Motor neuron (in vitro differentiated cells): ENCODE measurements at places on chromosomes 2 and 18. TPM values are rescaled to one million over a fixed set of nuclear protein-coding genes. Genes with fewer than 3 reads are reported as not detected.
A peak's percentile ranks its signal among the peaks of the same experiment; 100 is the strongest.

- ATAC-seq = peak; percentile 79
These were observed 109.9 kb downstream of the SLC4A3 start for GRCh38 chr2:219737270-219737691.

DNA sequence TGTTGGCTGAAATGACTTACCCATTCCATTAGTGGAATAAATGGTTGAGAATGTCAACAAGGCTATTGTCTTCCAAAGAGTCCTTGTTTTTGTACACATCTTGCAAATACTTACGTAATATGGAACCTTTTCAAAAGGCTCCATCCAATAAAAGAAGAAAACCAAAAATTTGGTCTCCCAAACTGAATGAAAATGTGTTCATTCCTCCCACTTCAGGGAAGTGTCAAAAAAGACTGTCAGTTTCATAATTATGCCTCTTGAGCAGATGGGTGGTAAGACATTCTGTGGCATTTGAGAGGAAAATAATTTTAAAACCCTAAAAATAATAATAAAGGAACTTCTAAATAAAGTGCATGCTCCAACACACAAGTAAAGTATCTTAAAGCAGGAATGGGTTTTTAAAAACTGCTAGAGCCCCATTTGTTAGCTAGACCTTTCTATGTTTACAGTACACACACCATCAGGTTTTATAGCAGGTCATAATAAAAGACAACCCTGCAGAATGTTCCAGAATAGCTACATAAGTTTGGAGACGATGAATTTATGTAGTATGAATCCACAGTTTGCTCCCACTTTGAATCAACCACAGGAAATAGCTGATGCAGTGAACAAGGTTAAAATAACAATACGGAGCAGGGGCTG lies 843.7 kb downstream of the LRRTM4 start:
- no peak for ATAC-seq

TRIM54 gene
- total RNA-seq = 0.38 and 0.45 TPM in 2 replicates

SPDYA gene
- 1.2 and 2.6 TPM in 2 replicates for total RNA-seq

LYPD6B gene
- total RNA-seq = 0.68 and 0.76 TPM in 2 replicates

DOK6 gene
- total RNA-seq = 4.8 and 11.9 TPM in 2 replicates
